ENCODE measurements at places on chromosomes 6 and 20.

DNA sequence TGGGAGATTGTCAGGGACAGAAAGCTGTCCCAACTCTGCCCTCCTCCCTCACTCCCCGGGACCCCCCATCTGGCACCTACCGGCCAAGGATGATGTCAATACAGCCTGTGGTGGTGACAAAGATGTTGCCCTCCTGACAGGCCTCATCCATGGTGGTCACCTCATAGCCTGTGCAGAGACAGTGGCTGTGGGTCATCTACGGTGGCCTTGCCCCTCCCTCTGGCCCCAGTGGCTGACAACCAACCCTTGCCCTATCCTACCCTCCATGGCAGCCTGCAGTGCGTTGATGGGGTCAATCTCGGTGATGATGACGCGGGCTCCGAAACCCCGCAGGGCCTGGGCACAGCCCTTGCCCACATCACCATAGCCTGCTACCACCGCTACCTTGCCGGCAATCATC lies 12.7 kb downstream of the AHCY start:
- no peak for DNase-seq

- no peak for DNase-seq
These were observed 23.9 kb upstream of the APMAP start for GRCh38 chr20:25016471-25016870.

DNA sequence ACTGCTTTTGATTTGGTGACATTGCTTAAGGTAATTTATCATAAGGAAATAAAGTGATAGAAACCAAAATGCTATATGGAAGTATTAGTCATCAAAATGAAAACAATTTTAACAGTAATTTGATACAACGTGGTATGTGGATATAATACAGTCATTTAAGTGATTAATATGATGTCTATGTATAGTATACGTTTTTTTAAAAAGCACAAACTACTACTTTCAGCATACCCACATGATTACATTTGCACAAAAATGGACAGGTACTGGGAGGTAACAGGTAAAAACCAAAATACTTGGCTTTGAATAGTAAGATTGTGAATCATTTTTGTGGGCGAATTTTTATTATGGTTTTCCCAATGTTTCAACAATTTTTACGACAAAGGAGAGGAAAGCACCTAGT lies 97.6 kb downstream of the OGFRL1 start:
- no peak for DNase-seq

DNA sequence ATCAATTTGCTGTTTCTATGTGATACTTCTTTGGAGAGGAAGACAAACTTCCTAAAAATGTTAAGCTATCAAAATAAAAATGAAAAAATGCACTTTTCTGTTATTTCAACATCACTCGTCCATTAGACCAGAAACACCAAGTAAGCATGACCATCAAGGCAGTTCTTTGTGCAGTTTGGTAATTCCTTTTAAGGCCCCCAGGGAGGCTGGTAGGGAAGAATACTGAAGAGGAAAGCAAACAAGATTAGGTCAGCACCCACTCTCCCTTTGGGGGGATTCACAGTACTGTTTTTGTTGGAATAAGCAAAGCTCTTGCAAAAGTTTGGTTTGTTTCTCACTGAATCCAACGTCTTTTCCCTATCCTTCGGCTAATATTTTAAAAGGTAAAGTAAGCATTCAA lies 206.8 kb upstream of the SLC35B3 start:
- DNase-seq, result no peak

DNA sequence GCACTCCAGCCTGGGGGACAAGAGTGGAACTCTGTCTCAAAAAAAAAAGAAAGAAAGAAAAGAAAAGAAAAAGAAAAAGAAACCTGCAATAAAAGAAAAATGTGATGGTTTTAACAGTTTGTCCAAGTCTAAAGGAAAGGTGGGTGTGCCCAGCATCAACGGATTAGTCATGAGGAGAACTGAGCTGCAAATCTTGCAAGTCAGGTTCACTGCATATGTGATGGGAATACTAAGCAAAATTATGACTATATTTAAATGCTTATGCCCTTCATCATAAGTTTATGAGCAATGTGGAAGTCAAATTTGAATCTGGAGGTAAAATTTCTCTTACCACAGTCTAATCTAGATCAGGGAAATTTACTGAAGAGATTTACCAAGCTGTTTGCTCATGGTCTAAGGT lies 13.1 kb upstream of the CDK19 start:
- DNase-seq, result no peak

DNA sequence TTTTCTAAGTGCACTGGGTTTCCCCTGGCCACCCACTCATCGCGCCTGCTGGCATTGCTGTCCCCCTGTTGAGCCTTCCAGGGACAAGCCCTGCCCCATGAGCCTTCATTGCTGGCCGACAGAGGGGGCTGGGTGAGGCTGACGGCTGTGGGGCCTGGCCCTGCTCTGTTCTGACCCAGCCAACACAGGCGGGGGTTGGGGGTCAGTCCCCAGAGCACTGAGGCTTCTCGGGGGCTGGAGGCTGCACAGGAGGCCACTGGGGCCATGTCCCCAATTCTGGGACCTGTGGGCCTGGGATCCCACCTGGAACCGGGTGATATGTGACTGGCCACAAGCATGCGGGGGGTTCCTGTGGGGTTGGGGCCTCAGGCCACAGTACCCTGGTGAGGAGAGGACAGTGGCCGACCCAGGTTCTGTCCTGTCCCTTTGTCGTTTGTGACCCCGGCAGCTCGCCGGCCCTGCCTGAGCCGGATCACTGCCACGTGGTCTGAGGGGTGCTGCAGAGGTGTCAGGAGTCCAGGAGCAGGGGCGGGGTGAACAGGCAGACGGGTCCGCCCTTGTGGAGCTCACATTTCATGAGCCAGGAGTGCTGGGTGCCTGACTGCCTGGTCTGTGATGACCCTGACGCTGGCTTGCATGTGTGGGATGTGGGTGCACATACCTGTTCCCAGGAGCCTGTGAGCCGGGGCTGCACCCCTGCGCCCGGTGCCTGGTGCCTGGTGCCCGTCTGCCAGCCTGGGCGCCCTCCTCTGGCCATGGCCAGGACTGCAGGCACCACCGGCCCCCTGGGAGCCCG lies 2.1 kb upstream of the COL20A1 start:
- peak; percentile 66 for DNase-seq

DNA sequence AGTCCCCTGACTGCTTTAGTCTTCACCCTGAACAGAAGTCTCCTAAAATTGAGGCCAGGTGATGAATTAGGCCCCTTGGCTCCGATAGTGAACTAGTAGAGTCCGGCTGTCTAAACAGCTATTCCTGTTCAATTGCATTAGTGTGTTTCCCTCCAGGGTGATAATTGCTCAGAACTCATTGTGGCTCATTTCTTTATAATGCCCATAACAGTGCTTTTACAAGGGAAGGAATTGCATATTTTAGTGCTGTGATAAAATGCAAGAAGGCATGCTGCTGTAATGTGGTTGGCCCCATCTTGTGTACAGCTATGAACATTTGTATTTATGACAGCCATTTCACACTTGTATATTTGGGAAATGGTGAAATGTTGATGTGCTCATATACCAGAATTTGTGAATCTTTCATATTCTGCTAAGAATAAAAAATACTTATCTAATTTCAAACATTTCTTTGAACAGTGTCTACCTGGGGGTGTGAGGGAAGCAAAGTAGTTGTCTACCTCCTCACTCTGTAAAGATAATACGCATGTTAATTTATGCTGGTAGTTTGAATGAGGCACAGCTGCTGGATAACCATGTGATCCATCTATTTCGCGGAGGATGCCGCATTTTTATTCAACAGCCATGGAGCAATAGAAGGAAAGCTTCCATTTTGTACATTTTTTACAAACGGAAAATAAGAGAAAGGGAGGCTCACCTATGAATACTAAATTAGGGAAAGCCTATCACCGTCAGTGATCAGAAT lies 451.4 kb downstream of the NKAIN2 start:
- no peak for DNase-seq

DNA sequence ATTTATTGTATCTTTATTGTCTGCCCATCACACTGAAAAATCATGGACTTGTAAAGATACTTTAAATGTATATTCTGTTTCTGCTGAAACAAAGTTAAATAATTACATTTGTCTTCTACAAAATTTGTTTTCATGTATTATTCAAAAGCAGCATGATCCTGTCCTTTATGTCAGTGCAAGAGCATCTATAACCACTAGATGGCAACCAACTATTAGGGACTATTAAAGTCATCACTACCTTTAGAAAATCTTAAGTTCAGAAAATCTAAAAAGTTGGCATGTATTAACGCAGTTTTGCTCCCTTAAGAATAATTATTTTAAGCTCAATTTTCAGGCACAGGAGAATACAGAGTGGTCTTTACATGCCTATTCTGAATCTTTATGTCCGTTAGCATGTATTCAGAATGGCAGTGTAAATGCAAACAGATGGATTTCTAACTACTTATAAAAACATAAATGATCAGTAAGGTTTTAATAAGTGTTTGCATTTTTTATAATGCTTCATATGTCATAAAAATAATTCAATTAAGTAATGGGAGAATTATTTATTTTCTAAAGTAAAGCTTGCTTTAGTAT lies 17.8 kb downstream of the TMEM30A start:
- DNase-seq, result no peak

DNA sequence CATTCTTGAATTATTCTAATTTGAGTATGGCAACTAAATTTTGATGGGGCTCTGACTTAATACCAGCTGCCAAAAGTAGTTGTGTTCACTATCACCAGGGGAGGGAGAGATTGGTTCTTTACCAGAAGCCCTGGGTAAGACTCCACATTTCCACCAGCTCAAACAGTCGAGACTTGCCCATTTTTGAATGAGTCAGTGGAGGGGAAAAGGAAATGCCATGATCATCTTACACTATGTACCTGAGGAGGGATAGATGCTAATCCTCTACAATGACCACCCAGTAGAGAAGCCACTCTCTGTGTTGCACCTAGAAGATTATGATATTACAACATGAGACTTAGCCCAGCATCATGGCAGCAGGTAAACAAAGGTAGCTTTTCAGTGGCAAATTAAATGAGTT lies 77.0 kb upstream of the SGK1 start:
- DNase-seq, result no peak

- peak; percentile 74 for DNase-seq
These were observed 1.5 kb downstream of the SIGLEC1 start for GRCh38 chr20:3710703-3711483.

DNA sequence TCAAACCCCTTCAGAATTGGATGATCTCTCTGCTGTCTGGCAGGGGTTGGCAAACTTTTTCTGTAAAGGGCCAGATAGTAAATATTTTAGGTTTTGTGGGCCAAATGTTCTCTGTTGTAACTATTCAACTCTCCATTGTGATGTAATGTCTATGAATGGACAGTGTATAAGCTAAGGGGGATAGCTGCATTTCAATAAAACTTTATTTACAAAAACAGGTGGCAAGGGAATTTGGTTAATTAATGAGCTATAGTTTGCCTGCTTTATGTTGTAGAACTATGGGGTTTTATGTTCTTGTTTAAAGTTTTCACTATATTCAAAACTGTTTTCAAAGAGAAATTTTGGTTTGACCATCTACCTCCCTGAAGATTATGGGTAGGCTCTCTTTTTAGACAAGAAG lies 182.1 kb upstream of the CITED2 start:
- no peak for DNase-seq

DNA sequence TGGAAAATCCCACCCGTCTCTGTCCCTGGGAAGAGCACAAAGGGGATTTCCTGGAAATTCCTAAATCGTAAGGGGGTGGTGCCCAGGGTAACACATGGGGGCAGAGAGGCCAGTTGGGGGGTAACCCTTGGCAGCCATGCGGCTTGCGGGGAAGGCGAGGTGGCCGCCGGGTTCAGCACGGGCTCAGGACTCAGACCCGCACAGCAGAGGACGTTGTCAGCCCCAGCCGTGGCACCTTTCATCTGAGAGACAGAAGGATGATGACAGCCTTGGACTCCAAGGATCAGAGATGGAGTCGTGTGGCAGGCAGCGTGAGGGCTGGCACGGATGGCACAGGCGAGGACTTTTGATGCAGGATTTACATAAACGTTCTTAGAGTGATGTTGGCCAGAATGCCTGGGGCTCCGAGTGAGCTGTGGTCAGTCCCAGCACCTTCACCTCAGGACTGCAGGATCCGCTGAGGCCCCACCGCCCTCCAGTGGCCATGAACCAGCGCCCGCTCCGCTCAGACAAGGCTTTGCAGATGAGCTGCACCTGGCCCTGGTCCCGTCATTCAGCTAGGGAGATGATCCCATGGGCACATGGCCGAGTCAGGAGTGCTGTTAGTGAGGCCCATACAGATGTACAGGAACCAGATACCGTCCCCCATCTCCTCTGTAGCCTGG lies 190.3 kb downstream of the TAF4 start:
- no peak for DNase-seq

GRCh38 chr6:52894285-52894684 lies 15.2 kb downstream of the GSTA3 start:
- DNase-seq, result no peak

- DNase-seq, result no peak
These were observed 38.9 kb downstream of the CSNK2A1 start for GRCh38 chr20:504632-505075.

GRCh38 chr20:60071965-60072364 lies 113.7 kb downstream of the CDH26 start:
- DNase-seq, result no peak

All from activated CD4-positive, alpha-beta T cell treated with anti-CD3 and anti-CD28 coated beads, Interleukin-10, Interleukin-2, amounts not matched to agents 100 ng/mL and 50 ng/mL, durations not matched to agents 16 hours and 8 hours (primary cell).